ENCODE measurements at places on chromosomes 7 and 10. TPM values are rescaled to one million over a fixed set of nuclear protein-coding genes. Genes with fewer than 3 reads are reported as not detected.
A peak's percentile ranks its signal among the peaks of the same experiment; 100 is the strongest.

DNA sequence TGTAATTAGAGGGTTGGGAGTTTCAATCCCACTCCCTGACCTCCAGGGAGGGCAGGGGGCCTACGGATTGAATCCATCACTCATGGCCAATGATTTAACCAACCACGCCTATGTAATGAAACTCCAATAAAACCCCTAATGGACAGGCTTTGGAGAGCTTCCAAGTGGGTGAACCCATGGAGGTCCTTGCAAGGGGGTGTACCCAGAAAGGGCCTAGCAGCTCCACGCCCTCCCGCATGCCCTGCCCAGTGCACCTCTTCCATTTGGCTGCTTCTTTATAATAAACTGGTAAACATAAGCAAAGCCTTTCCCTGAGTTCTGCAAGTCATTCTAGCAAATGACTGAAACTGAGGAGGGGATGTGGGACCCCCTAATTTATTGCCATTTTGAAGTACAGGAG, 280.1 kb downstream of the FRMD4A start:
- H3K36me3 ChIP-seq, result no peaks in the 10 kb centered on the region
- H3K27me3 ChIP-seq, result no peaks in the 10 kb centered on the region
- H3K27ac ChIP-seq, result no peak overlapping the region
- DNase-seq, result no peak
- H3K4me3 ChIP-seq, result no peak overlapping the region

The MYH16 gene
- total RNA-seq, result not detected

The SHTN1 gene
- 30.9 TPM for total RNA-seq

- H3K4me1 ChIP-seq, result no peaks in the 10 kb centered on the region
- no peaks in the 10 kb centered on the region for H3K27me3 ChIP-seq
- no peak overlapping the region for H3K27ac ChIP-seq
- no peak for DNase-seq
These were observed 85.3 kb downstream of the ZNF365 start for GRCh38 chr10:62459500-62459899.

The CYP26C1 gene
- not detected for total RNA-seq

DNA sequence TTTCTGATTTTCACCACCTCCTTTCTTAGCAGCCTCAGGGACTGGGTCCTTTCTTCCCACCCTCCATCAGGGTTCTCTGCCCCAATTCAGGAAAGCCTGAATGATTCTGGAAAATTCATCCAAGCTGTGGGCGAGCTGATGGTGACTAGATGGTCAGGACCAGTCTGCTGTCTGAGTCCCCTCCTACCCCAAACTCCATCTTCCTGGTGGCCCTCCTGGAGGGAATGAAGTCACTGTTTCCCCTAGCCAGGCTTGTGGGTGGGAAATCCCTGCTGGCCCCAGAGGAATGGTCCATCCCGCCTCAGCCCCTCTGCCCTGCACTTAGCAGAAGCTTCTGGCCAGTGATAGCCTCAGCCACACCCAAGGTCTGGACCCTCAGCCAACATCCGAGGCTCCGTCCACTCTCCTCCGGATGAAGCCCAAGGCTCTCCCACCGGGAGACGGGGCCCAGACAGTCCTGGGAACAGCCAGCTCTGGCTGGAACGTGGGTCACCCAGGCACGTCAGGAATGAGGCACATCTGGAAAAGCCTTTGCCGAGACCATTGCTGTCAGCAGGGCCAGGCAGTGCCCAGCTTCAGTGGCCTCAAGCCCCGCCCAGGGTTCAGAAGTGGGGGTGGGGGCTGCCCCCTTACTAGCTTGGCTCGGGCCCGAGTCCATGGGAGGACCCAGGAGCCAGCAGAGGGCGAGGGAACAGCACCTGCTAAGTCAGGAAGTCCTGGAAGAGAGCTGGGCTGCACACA, 4.0 kb upstream of the AQP1 start:
- H3K4me1 ChIP-seq, result peaks cover 11% of the 10 kb centered on the region
- H3K4me3 ChIP-seq, result no peak overlapping the region
- no peak for DNase-seq
- H3K27ac ChIP-seq, result no peak overlapping the region
- no peaks in the 10 kb centered on the region for H3K36me3 ChIP-seq

- no peaks in the 10 kb centered on the region for H3K4me1 ChIP-seq
- DNase-seq, result no peak
- no peaks in the 10 kb centered on the region for H3K27me3 ChIP-seq
- H3K27ac ChIP-seq, result no peak overlapping the region
These were observed 176.4 kb downstream of the PTPN20 start for GRCh38 chr10:47087667-47088066.

DNA sequence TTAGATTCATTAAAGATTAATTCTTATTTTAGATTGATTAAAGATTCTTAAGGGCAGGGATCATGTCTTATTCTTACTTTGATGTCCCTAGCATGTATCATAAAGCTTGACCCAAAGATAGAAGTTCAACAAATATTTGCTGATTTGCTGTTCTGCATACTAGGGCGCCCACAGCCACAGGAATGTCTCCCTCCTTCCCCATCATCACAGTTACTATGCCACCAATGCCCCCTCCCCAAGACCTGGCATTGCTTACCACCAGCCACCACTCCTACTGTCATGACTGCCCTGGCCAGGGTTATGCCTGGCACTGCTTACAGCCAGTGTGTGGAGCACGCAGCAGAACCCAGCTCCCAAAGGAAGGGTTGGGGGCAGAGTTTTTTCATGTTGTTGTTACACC, 86.7 kb upstream of the AGK start:
- H3K4me3 ChIP-seq, result no peak overlapping the region
- H3K27ac ChIP-seq, result no peak overlapping the region
- no peaks in the 10 kb centered on the region for H3K27me3 ChIP-seq
- no peak for DNase-seq

The GPR158 gene
- total RNA-seq, result 0.16 TPM

The PGAM2 gene
- 0.29 TPM for total RNA-seq

DNA sequence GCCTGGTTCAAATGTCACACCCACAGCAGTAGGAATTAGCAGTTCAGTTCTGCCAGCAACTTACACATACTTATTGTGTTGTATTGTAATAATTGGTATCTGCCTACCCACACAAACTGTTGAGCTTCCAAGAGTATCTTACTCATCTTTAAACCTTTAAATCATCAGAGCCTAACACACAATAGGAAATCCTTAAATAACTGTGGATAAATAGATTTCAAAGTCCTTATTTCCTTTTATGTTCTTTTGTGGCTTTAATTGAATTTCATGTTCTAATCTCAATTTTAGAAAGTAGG, 3.9 kb downstream of the CASD1 start:
- no peak for DNase-seq
- peaks cover 12% of the 10 kb centered on the region for H3K4me1 ChIP-seq
- no peaks in the 10 kb centered on the region for H3K36me3 ChIP-seq
- H3K27ac ChIP-seq, result peak overlapping the region; percentile 96
- no peaks in the 10 kb centered on the region for H3K27me3 ChIP-seq
- H3K4me3 ChIP-seq, result no peak overlapping the region

- no peak for DNase-seq
- no peaks in the 10 kb centered on the region for H3K36me3 ChIP-seq
- no peak overlapping the region for H3K4me3 ChIP-seq
- H3K27ac ChIP-seq, result no peak overlapping the region
- H3K27me3 ChIP-seq, result no peaks in the 10 kb centered on the region
These were observed 8.5 kb downstream of the LRRC18 start for GRCh38 chr10:48931188-48931587.

The CLRN3 gene
- 76.8 TPM for total RNA-seq
